ENCODE measurements at places on chromosomes 3 and 15.

GRCh38 chr3:129954514-129954913 lies 20.0 kb upstream of the TRH start:
- no peak for DNase-seq

DNA sequence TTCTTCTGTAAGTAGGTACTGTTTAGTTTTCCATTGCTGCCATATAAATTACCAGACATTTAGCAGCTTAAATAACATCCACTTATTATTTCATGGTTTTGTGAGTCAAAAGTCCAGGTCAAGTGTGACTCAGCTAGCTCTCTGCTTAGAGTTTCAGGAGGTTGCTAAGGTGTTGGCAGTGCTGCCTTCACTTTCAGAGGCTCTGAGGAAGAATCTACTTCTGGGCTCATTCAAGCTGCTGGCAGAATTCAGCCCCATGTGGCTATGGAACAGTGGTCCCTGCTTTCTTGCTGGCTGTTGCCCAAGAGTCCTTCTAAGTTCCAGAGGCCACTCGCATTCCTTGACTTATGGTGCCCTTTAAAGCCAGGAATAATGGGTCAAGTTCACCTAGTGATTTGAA lies 4.5 kb downstream of the CFAP44 start:
- no peak for DNase-seq

- no peak for DNase-seq
Observed at GRCh38 chr3:182855076-182855475, 61.8 kb downstream of the ATP11B start.

DNA sequence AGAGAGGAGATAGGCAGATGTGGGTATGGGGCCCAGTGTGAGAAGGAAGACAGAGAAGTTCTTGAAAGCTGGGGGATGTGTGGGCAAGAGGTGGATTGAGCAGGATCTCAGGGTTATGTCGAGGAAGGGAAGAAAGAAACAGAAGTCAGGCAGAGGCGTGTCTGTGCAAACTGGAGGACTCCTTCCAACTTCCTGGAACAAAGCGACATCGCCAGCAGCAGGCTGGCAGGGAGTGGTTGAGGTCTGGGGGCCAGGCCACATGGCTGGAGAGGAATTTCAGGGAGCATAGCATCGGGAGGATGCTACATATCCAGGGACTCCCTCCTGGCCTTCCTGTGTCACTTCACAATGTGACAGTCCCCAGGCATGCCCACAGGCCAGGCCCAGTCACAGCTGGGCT lies 42.9 kb upstream of the MYZAP start:
- DNase-seq = no peak

GRCh38 chr15:77901251-77901881 lies 176.1 kb downstream of the TBC1D2B start:
- DNase-seq = no peak

- DNase-seq = no peak
Observed at GRCh38 chr3:115800489-115801075, 177.3 kb downstream of the GAP43 start.

All from omental fat pad (tissue), 4 donors.